ENCODE measurements at places on chromosomes 11 and 22. TPM values are rescaled to one million over a fixed set of nuclear protein-coding genes. Genes with fewer than 3 reads are reported as not detected.

C11orf21 gene
- 0.67 TPM for total RNA-seq

DNA sequence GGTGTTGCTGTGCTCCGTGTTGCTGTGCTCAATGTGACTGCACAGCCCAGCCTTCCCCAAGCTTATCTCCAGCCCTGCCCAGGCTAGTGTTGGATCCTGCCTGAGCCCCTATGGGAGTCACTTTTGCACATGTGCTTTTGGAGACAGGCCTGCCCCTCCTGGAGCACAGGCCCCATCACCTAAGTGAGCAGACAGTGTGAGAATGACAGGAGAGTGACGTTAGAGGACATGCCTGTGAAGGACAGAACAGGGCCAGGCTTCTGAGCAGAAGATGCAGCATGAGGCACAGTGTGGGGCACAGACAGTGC lies 36.6 kb upstream of the SUSD2 start:
- no peak for DNase-seq

DNA sequence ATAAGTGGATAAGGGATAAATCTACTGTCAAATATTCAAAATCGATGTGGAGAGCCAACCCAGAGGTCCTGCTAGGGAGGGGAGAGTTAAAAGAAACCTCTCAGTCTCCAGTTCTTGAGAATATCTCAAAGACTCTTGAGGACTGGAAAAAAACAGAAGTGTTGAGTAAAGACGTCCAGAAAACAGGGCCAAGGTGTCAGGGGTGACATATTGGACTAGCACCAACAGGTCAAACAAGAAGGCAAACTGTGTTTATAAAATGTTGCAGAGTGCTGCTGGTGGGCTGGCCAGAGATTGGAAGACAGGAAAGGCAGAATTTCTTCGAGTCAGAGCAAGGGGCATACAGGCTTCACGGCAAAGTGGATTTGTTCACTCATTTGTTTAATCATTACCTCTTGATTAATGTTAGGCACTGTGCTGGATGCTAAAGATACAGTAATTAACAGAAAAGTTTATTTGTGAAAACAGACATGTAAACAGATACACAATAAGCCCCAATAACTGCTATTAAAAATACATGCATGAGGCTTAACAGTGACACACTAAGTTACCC lies 33.7 kb upstream of the SMPD1 start:
- no peak for DNase-seq

ZNF70 gene
- 1.9 TPM for total RNA-seq

DNA sequence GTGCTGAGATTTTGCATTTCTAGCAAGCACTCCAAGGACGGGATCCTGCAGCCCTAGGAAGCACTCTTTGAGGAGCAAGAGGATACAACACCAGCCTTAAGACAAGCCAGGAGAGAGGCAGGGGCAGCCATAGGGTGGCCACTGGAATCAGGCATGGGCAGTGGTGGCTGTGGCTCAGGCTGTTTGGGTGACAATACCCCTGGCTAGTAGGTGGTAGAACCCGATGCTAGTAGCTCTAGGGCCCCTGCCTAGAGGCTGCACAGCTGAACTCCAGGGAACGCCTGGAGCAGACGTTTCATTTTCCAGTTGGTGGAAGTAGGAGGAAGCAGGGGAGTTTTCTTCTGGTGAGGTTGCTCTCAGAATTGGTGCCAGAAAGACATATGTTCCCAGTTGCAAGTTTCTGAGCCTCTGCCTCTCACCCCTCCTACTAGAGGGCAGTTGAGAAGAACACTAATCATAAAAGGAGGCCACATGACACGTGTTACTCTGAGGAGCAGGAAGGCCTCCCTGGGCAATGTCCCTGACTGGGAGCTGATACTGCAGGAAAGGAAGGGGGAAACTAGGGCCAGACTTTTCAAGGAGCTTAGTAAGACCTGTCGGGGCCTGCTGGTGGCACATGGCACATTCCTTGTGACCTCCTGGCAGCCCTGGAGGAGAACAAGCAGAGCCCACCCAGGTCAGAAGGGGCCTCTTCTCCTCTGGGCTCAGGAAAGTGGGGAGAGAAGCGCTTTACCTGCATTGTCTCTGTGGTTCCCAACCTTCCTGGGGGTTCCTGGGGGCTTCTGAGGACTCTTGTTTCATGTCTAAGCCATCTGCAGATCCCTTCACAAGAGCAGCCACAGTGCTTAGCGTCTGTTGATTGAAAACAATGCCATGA lies 56.6 kb upstream of the DRD2 start:
- DNase-seq, result peak; percentile 22

DNA sequence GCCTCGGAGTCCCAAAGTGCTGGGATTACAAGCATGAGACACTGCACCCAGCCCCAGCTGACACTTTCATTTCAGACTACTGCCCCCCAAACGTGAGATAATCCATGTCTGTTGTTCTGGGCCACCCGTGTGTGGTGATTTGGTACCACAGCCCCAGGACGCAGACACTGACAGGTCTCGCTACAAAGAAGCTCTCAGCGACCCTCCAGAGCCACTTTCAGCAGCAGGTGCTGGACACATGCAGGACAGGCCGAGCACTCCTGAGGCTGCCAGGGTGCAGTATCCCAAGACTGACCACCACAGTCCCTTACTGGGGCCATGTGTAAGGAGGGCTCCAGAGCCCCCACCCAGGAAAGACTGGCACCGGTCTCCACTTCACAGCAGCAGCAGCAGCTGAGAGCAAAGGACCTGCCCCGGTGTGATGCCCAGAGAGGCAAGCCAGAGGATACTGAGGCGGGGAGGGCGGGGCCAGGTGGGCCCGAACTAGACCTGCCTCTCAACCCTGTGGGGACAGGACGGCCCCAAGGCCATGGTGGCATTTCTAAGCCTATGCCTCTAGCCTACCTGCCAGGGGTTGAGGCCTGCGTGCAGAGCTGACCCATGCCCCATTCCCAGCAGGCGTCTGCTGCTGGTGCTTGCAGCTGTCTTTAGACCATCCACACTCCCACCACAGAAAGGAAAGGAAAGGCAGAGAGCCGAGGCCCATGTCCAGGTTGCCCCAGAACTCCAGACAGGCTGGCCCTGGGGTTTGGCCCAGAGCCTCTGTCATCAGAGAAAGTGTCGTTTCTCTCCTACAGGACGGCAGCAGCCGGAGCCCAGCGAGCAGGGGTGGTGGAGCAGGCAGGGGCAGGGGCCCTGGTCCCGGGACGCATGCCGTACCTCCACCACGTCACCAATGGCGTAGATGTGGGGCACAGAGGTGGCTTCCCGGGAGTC lies 28.0 kb upstream of the GNB1L start:
- DNase-seq, result no peak
